ENCODE measurements at places on chromosomes 11 and 22.
A peak's percentile ranks its signal among the peaks of the same experiment; 100 is the strongest.

DNA sequence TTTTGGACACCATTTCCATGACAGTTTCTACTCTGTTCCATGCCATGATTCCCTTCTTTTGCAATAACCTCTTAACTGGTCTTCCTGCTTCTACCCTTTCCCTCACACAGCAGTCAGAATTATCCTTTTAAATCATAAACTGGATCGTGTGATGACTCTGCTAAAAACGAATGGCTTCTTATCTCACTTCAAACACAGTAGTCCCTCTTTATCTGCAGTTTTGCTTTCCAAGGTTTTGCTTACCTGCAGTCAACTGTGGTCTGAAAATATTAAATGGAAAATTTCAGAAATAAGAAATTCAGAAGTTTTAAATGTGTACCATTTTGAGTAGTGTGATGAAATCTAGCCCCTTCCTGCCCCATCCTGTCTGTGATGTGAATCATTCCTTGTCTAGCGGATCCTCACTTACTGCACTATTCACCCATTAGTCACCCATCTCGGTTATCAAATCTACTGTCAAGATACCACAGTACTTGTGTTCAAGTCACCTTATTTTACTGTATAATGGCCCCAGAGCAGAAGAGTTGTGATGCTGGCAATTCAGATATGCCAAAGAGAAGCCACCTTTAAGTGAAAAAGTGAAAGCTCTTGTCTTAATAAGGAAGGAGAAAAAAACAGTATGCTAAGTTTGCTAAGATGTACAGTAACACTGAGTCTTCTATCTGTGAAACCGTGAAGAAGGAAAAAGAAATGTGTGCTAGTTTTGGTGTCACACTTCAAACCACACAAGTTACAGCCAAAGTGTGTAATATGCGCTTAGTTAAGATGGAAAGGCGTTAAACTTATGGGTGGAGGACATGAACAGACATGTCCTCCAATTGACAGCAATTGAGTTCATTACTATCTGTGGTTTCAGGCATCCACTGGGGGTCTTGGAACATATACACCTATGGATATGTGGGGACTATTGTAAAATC lies 283.0 kb downstream of the DDX10 start:
- DNase-seq, result no peak

- no peak for DNase-seq
Observed at GRCh38 chr11:23679041-23679440, 817.8 kb upstream of the LUZP2 start.

DNA sequence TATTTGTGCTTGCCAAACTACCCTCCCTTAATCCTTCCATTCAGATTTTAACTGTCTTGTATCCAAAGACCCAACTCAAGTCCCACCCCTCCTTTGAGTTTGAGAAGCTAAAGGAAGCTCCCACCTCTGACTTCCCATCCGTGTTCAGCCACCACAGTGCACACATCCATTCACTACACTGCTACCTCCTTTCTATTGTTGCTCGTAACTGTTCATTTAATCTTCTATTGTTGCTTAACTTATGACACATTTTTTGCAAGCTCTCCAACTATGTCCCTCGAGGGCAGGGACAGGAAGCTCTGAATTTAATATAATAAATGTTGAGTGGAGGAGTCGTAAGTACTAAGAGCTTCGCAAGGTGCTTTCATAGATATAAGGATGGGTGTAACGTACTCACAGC lies 10.4 kb downstream of the LARGE1 start:
- DNase-seq, result no peak

DNA sequence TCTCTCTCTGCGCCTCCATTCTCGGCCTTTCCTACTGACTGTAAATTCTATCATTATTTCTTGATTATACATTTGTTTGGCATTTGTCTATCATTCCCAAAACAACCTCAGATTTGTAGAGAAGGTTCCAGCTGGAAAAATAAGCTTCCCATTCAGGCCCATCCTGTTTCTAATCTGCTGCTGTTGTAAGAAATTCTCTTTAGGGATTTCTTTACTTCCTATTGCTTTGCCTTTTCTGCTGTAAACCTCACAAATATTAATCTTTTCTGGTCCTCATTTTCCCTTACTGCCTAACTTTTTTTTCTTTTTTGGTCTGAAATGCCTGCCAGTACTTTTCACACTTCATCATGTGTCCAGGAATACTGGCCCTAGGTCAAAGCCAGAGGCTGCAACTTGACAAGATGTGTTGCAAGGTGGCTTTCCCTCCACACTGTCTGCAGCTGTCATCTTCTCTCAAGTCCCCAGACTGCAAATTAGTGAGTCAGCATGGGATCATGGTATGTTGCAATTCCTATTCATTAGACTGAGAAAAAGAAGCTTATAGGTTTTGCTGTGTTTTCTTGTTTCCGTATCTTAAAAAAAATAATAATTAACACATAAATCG lies 858.7 kb upstream of the CHORDC1 start:
- DNase-seq, result no peak

DNA sequence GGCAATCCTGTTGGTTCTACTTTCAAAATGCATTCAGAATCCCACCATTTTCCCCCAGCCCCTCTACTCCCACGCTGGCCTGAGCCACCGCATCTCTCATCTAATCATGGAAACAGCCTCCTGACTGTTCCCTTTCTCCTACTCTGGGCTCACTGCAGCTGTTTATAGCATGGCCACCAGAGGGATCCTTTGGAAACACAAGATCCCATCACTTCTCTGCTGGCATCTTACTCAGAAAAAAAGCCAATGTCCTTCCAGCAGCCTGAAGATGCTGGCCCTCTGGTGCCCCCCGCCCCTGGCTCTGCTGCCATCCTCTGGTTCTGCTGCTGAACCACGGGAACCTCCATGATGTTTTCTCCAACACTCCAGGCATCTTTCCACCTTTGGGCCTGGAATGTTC lies 11.1 kb downstream of the MS4A8 start:
- DNase-seq, result peak; percentile 77

- no peak for DNase-seq
Observed at GRCh38 chr11:65809496-65809895, 22.6 kb downstream of the OVOL1 start.

DNA sequence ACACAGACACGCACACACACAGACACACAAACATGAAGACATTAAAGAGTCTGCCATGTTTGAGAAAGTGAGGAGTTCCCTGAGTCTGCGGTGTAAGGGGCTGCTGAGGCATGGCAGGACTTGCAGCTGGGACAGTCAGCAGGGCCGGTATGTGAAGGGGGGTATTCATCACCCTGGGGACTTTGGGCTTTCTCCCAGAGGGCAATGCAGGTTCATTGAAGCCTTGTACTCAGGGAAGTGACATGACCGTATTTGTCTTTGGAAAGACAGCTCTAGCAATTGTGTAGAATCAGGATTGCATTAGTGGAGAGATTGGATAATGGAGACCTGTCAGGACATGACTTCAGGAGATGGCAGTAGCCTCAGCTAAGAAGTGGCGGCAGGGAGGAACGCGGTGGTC lies 9.4 kb upstream of the ADAMTS8 start:
- DNase-seq, result no peak

DNA sequence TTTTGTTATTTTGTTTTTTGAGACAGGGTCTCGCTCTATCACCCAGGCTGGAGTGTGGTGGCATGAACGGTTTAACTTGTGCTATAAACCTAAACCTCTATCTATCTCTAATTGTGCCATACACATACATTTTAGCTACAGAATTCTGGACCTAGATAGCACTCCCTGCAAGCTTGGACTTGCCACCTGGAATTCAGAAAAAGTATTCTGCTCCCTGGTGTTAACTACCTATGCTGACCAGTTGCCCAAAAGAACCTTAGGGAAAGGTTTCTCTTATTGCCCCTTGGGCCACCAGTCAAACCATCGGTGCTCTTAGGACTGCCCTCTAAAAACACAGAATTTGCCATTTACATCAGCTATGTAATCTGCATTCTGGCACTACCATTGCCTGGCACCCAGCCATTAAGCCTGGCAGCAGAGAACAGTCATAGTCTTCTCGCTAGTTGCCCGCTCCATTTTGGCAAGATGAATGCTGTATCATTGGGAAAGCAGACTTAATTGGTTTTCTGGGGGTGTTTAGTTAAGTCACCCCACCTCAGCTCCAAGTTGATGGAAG lies 55.3 kb downstream of the ETS1 start:
- DNase-seq, result no peak

DNA sequence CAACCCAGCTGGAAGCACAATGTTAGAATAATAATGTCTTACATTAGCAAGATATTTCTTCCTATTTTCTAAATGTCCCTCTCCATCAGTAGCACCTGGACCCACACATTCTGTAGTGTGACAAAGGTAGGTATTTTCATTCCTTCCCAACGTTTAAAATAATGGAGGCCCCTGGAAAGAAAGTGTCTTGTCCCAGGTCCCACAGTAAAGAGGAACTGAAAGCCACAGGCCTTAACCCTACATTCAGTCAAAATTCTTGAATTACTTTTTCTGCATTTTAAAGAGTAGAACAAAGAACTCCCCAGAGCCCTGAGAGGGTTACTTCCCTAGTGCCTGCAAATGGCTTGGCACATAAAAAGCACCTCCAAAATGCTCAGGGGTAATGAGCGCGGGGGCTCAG lies 26.3 kb downstream of the OPCML start:
- DNase-seq, result no peak

DNA sequence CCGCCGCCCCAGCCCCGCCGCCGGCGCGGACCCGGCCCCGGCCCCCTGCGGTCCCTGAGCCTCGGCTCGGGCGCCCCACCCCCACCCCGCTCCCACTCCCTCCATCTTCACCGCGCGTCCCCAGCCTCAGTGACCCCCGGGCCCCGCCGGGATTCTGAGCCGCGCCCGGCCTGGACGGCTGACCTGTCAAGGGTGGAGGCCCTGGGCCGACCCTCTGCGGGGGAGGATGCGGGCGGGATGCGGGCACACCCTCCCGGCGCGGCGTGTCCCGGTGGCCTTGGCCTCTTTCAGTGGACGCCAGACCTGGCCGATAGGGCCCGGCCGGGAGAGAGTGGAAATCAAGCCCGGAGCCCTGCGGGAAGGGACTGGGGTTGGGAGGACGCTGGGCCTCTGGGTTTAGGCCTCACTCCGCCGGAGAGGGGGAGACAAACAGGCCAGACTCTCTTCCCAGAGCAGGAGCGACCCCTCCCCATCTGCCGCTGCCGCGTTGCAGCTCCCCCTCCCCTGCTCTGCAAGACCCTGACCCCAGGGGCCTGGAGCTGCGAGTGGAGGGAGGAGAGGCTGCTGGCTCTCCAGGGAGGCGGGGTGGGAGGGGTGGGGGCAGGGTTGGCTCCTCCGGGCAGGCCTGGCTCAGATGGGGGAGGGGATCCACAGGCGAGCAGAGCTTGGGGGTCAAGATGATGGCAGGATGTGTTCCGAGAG lies 525 bp downstream of the MAPK8IP2 start:
- no peak for DNase-seq

DNA sequence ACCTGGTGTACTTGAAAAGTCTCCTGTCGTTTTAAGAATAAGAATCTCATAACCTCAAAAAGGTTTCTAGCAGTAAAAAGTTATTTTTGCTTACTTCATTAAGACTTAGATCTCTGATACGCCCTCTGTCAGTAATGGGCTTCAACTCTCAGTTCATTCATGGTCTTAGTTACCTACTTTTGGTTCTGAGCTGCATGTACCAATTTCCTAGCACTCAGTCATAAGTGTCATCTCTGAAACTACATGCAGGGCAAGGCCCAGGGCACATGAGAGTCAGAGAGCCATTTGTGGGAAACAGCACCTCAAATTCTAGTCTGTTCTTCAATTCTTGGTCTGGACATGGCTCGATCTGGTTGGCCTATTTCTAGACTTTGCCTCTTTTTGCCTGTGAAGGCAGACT lies 838.4 kb downstream of the FAM181B start:
- DNase-seq, result no peak

- DNase-seq, result no peak
Observed at GRCh38 chr22:24146194-24146616, 35.1 kb upstream of the SUSD2 start.

- DNase-seq, result no peak
Observed at GRCh38 chr22:28703436-28703835, 23.8 kb upstream of the TTC28 start.

DNA sequence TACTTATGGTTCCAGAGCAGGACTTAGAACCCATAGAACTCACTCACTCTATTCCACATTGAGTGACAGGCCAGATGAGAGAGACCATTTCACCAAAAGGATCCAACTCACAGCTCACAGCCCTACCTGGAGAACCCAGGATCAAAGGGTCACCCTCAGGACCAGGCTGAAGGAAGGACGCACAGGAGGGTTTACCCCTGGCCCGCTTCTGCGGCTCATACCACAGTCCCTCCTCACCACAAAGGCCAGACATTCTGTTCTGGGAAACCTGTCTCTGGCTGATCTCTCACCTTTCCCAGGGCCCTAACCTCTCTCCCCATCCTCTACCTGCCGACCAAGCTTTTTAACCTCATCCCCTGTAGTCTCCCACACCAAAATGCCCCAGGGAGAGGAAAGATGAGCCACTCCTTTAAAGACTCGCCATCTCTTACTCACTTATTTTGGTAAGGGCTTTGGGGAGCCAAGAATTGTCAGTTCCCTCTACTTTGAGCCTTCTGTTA lies 4.7 kb downstream of the FOSL1 start:
- DNase-seq, result no peak

GRCh38 chr11:126711977-126712625 lies 288.5 kb downstream of the KIRREL3 start:
- DNase-seq, result no peak

GRCh38 chr11:3091846-3092602 lies 34.8 kb upstream of the CARS1 start:
- peak; percentile 88 for DNase-seq

GRCh38 chr11:100177651-100178050 lies 509.4 kb upstream of the ARHGAP42 start:
- DNase-seq, result no peak

DNA sequence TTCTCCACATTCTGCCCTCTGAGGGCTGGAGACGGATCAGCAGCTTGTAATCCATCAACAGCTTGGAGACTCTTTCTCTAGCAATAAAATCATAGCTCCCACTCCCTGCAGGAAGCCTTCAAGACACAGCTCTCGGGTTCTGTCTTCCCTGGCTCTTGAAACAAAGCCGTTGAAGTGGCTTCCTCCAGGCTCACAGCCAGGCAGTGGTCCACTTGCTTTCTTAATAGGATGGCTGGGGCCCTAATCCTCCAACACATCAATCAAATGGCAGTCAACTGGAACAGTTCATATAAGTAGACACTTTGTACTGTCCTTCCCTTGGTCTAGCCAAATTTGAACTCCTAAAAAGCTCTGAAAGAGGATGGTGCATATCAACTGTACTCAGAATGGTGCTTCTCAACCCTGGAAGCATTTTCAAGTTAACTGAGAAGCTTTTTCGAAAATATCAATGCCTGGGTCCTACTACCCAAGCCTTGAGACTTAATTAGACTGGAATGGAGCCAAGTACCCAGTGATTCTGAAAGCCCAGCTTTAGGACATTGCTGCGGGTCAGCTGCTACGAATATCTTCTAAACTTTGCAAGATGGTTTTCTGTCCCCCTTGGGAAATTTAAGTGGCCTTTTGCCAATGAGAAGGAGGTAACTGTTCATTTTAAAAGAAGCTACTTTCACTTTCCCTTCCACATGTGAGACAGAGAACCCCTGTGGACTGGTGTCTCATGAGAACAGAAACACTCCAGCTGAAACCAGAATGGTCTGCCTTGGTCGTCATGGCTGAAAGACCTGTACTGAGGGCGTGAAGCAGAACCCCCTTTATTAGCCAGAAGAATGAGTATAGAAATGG lies 74.7 kb downstream of the SC5D start:
- DNase-seq, result no peak

GRCh38 chr11:111734101-111734953 lies 31.9 kb downstream of the PPP2R1B start:
- no peak for DNase-seq

GRCh38 chr11:66739983-66740382 lies 11.0 kb upstream of the SPTBN2 start:
- DNase-seq, result no peak
